ENCODE measurements at places on chromosomes 12 and 14. TPM values are rescaled to one million over a fixed set of nuclear protein-coding genes. Genes with fewer than 3 reads are reported as not detected.

DNA sequence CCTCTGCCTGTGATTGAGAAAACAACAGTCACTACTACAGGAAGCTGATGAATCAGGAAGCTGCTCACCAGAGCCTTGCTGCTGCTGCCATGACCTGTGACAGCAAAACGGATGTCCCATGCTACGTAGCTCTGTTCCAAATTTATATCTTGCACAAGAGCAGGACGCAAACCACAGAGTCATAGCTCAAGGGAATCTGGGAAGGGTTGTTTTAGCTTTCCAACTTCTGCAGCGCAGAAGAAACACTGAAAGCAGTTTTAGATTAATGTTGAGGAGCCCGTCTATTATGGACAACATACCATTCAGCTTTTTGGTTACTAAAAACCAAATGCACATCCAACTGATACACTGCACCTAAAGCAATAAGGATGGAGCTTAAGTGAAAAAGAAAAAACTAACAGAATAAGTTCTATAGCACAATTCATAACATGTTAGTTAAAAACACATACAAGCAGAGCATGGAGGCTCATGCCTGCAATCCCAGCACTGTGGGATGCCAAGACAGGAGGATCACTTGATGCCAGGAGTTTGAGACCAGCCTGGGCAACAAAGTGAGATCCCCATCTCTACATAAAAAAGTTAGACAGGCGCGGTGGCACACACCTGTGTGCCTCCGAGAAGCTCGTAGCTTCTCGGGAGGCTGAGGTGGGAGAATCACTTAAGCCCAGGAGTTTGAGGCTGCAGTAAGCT, 1.7 kb upstream of the ANKRD33 start:
- H3K36me3 ChIP-seq = no peaks in the 10 kb centered on the region
- H3K4me3 ChIP-seq = no peak overlapping the region
- DNase-seq = peak; percentile 99
- peaks cover 6% of the 10 kb centered on the region for H3K4me1 ChIP-seq

- peaks cover 10% of the 10 kb centered on the region for H3K4me1 ChIP-seq
- peaks cover 27% of the 10 kb centered on the region for H3K36me3 ChIP-seq
- no peaks in the 10 kb centered on the region for H3K27me3 ChIP-seq
- no peak overlapping the region for H3K4me3 ChIP-seq
- no peak overlapping the region for H3K27ac ChIP-seq
- peak; percentile 59 for DNase-seq
These were observed 7.2 kb upstream of the SELPLG start for GRCh38 chr12:108640802-108641445.

DNA sequence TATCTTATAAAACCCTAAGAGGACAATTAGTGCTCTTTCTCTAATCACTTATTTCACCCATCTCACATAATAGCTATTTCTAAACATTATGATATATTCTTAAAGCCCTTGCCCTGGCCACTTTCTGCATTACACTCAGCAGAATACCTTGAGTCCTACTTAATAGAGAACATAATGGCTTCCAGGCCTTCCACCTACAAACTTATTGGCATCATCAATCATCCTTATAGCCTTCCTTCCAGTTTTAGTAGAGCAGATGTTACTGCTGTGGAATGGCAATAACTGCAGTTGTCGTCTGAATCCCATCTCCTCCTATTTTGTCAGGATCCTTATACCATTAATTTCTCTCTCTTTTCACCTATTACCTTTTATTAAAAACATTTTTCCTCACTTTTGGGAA, 1127.4 kb downstream of the LRFN5 start:
- H3K27ac ChIP-seq = no peak overlapping the region
- no peaks in the 10 kb centered on the region for H3K4me1 ChIP-seq

Gene RTL1
- not detected for total RNA-seq

- no peaks in the 10 kb centered on the region for H3K27me3 ChIP-seq
- H3K27ac ChIP-seq = no peak overlapping the region
- H3K4me3 ChIP-seq = no peak overlapping the region
- H3K4me1 ChIP-seq = peaks cover 2% of the 10 kb centered on the region
- DNase-seq = peak; percentile 37
These were observed 15.4 kb downstream of the TEAD4 start for GRCh38 chr12:2974560-2974971.

GRCh38 chr14:65117769-65118745, 15.7 kb upstream of the MAX start:
- no peak overlapping the region for H3K27ac ChIP-seq
- H3K4me3 ChIP-seq = no peak overlapping the region
- no peak for DNase-seq
- peaks cover 6% of the 10 kb centered on the region for H3K27me3 ChIP-seq
- no peaks in the 10 kb centered on the region for H3K4me1 ChIP-seq
- H3K36me3 ChIP-seq = no peaks in the 10 kb centered on the region

Gene SMIM41
- not detected for total RNA-seq

Gene GPRC5D
- not detected for total RNA-seq

Gene ITGA7
- total RNA-seq = 3.9 TPM

- H3K27me3 ChIP-seq = peaks cover 89% of the 10 kb centered on the region
- no peaks in the 10 kb centered on the region for H3K36me3 ChIP-seq
- no peaks in the 10 kb centered on the region for H3K4me1 ChIP-seq
- H3K27ac ChIP-seq = no peak overlapping the region
These were observed 6.0 kb downstream of the VSX2 start for GRCh38 chr14:74245292-74245691.

- H3K36me3 ChIP-seq = no peaks in the 10 kb centered on the region
- peaks cover 7% of the 10 kb centered on the region for H3K27me3 ChIP-seq
- H3K4me1 ChIP-seq = peaks cover 9% of the 10 kb centered on the region
- DNase-seq = peak; percentile 82
- H3K27ac ChIP-seq = no peak overlapping the region
- no peak overlapping the region for H3K4me3 ChIP-seq
These were observed 69.2 kb upstream of the ETV6 start for GRCh38 chr12:11580125-11580751.

GRCh38 chr14:92484132-92484823, 29.3 kb upstream of the RIN3 start:
- no peak overlapping the region for H3K4me3 ChIP-seq
- peaks cover 9% of the 10 kb centered on the region for H3K4me1 ChIP-seq
- no peak overlapping the region for H3K27ac ChIP-seq

DNA sequence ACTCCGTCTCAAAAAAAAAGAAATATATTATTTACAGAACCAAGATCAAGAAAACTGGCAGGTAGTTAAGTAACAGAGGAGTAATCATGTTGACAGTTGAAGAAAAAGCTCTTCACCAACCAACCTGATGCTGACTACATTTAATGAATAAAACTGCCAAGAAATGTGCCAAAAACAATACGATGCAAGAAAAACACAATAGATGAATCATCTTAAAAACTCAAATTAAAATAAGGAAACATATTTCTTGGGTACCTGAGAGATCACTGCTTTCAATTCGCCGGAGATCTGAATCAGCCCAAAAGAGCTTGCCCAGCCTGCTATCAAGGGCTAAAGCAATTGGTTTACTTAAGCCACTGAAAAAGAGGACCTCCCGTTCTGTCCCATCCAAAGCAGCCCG, 76.4 kb downstream of the BCL2L14 start:
- no peak overlapping the region for H3K4me3 ChIP-seq
- H3K36me3 ChIP-seq = peaks cover 12% of the 10 kb centered on the region
- H3K4me1 ChIP-seq = no peaks in the 10 kb centered on the region
- no peaks in the 10 kb centered on the region for H3K27me3 ChIP-seq
- DNase-seq = no peak

Gene CHGA
- not detected for total RNA-seq

DNA sequence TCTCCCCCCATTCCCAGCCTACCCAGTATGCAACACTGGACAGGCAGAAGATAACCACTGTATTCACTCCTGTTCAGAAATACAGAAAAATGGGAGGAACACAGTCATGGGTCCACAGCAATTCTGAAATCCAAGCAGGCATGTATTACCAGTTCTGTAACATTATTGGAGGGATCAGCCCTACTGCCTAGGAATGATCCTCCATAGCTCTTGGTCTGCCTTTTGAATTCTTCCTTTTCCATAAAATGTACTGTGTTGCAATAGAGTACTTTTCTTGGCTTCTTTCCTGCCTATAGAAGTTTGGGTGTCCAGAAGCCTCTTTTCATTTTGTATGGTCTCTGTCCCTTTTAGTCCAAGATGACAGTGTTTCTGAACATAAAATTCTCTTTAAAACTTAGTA, 46.5 kb downstream of the SPATS2 start:
- no peak overlapping the region for H3K4me3 ChIP-seq
- peak; percentile 25 for DNase-seq
- H3K36me3 ChIP-seq = no peaks in the 10 kb centered on the region
- H3K4me1 ChIP-seq = peaks cover 3% of the 10 kb centered on the region

DNA sequence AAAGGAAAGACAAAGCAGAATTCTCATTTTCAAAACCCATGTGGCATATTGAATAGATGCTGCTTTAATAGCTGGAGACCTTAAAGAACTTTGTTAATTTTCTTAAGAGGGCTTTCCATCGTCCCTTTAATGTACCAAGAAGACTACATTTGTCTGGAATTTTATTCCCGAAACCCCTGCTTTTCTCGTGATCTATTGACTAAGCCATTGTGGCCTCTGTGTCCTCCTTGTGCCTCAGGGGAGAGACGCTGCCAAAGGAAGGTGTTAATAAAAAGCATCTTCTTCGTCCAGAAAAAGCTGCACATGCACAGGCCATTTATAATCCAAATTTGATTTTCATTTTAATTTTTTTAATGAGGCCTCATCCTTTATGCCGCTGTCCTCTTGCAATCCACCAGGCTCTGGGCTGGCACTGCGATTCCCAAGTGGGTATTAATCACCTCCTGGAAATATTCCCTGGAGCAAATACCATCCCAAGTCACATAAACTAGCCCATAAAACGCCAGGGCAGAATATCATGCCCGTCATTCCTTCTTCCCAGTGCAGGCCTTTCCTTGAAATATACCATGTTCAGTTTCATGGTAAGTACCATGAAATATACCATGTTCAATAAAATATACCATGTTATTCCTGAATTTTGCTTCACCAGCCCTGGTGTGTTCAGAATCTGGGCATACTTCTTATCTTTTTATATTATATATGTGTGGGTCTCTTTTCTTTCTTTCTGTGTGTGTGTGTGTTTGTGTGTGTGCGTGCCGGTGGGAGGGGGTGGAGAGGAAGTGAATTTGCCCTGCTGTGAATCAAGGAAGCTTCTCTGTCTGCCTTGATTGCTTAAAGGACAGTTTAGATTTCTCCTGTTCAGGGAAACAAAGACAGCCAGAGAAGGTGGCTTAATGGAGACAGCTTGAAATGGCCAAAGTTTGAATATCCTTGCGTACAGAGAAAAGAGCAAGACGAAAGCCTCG, 147.6 kb downstream of the PHETA1 start:
- DNase-seq = no peak
- no peaks in the 10 kb centered on the region for H3K4me1 ChIP-seq
- no peaks in the 10 kb centered on the region for H3K27me3 ChIP-seq

DNA sequence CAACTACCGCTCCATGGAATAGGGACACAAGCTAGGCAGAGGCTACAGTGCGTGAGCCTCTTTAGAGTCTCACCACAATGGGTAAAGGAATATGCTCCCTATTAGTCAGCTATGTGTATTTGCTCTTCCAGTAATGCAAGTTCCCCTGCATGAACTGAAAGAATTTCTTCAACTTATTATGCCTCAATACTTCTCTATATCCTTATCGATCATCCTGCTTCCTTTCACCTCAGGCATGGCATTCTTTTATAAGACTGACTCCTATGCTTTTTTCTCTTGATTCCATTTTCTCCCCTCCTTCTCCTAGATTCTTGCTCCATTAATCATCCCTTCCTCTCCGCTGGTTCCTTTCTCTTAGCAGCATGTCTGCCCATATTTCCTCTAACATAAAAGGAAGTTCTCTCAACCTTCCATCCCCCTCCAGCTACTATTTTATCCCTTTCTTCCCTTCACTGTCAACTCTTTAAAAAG, 94.5 kb upstream of the CPM start:
- peak; percentile 46 for DNase-seq
- no peak overlapping the region for H3K27ac ChIP-seq
- H3K4me3 ChIP-seq = no peak overlapping the region
- H3K36me3 ChIP-seq = no peaks in the 10 kb centered on the region
- no peaks in the 10 kb centered on the region for H3K4me1 ChIP-seq
- no peaks in the 10 kb centered on the region for H3K27me3 ChIP-seq

Gene GNB3
- 0.72 TPM for total RNA-seq

- DNase-seq = no peak
- no peaks in the 10 kb centered on the region for H3K4me1 ChIP-seq
- no peaks in the 10 kb centered on the region for H3K27me3 ChIP-seq
- H3K4me3 ChIP-seq = no peak overlapping the region
- no peak overlapping the region for H3K27ac ChIP-seq
These were observed 5.7 kb upstream of the SLCO1A2 start for GRCh38 chr12:21340403-21340802.

- H3K4me1 ChIP-seq = no peaks in the 10 kb centered on the region
- no peaks in the 10 kb centered on the region for H3K27me3 ChIP-seq
- no peaks in the 10 kb centered on the region for H3K36me3 ChIP-seq
- H3K4me3 ChIP-seq = no peak overlapping the region
- no peak overlapping the region for H3K27ac ChIP-seq
- DNase-seq = no peak
These were observed 90.7 kb upstream of the KRR1 start for GRCh38 chr12:75602106-75602505.

Gene PPP1R1A
- not detected for total RNA-seq

GRCh38 chr12:122979908-122980182, 636 bp upstream of the ARL6IP4 start:
- peaks cover 19% of the 10 kb centered on the region for H3K36me3 ChIP-seq
- H3K27ac ChIP-seq = peak overlapping the region; percentile 89
- no peak for DNase-seq
- H3K4me3 ChIP-seq = peak overlapping the region; percentile 85

Gene DTX1
- not detected for total RNA-seq

DNA sequence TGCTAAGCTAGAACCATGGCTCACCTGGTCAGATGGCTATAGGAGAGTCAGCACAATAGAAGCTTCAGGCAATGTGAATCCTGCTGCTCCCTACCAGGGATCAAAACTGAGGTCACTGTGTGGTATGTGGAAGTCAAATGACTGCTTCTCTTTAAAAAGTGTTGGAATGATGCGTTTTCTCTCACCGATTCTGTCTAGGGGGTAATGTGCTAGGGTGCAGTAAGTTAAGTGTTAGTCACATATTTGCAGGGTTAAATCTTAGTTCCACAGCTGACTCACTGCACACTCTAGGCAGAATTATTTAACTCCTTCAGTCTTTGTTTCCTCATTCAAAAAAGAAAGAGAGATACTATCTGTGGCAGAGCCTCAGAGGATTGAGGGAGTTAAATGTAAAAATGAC, 696.6 kb downstream of the DIO2 start:
- H3K27me3 ChIP-seq = no peaks in the 10 kb centered on the region
- H3K4me1 ChIP-seq = peaks cover 20% of the 10 kb centered on the region
- H3K36me3 ChIP-seq = no peaks in the 10 kb centered on the region
- no peak overlapping the region for H3K27ac ChIP-seq
- DNase-seq = peak; percentile 73

DNA sequence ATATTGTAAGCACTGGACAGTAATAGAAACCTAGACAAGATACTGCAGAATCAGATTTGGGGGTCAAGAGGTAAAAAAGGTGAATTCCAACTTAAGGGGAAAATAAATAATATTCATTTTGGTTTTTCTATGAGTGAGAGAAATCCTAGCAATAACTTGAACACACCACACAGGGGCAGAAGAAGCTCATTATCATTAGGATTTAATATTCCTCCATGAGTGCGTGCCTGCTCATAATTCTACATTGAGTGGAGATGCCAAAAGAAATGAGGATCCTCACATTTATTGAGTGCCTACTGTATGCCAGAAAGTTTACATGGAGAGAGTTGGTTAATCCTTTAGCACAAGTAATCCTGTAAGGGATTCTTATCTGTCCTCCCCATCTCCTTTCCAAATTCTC, 40.5 kb upstream of the C14orf132 start:
- no peak overlapping the region for H3K27ac ChIP-seq
- H3K27me3 ChIP-seq = peaks cover 23% of the 10 kb centered on the region
- no peak overlapping the region for H3K4me3 ChIP-seq
- H3K36me3 ChIP-seq = no peaks in the 10 kb centered on the region

- no peaks in the 10 kb centered on the region for H3K4me1 ChIP-seq
- peaks cover 8% of the 10 kb centered on the region for H3K36me3 ChIP-seq
- no peak overlapping the region for H3K27ac ChIP-seq
- H3K4me3 ChIP-seq = no peak overlapping the region
These were observed 12.2 kb downstream of the LLPH start for GRCh38 chr12:66118240-66118891.

Gene LRRC74A
- not detected for total RNA-seq

Data from IMR-90 (cell line).